ENCODE measurements at places on chromosomes 7 and 10.

GRCh38 chr10:86047588-86047987 lies 319.0 kb downstream of the GRID1 start:
- DNase-seq: no peak

DNA sequence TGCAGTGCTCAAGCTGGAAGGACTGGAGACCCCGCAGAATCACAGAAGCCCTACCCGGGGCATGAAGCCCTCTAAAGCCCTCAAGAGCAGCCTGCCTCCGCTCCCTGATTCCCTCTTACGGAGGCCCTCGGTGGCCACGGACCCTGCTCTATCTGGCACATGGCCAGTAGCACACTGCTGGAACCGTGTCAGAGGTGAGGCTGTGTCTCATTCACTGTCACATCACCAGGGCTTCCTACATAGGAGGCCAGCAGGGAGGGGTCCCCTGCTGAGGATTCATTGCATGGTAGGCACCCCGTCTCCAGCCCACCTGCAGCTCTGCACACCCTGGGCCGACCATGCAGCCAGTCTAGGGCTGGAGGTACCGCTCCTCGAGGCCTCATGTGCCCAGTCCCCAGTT lies 259.2 kb downstream of the TNS3 start:
- DNase-seq: no peak

DNA sequence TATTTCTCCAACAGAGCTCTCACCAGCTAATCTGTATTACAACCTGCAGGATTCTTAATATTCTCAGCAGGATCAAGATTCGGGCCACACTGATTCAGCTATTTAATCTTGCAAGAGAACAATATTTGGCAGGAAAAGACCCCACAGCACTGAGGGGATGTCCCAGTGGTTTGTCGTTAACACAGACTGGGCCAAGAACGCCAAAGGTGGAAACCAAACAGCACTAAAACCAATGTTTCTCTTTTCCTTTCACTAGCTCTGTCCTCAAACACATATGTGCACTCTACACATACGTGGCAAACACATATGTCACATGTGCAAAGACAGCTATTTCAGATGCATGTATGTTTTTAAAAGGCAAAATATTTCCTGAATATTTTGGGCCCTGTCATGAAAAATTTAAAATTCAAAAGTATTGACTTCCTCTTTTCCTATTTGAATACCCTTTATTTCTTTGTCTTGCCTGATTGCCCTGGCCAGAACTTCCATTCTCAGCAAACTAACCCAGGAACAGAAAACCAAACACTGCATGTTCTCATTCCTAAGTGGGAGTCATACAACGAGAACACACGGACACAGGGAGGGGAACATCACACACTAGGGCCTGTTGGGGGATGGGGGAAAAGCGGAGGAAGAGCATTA lies 51.7 kb upstream of the NEBL start:
- DNase-seq: no peak

GRCh38 chr10:120105001-120105400 lies 212.5 kb downstream of the SEC23IP start:
- DNase-seq: no peak

DNA sequence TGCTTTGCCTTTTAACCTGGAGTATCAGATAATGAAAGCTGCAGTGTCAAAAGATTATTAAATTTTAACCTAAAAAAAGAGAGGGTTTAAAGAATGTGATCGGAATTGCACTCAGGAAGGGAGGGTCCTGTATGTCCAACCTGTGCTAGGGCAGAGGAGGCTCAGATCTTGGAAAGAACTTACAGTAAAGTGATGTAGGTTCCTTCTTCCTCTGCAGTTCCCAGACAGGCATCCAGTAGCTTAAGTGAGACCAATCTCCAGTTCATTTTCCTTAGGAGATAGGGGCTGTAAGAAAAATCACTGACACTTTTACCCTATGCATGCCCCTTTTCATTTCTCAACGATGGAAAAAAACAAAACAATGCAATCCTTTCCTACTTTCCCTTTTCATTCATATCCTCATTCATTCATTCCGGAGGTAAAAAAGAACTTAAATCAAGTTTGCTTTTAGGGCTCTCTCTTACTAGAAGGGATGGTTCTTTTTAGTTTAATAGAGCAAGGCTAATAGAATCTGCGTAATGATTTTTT lies 28.3 kb downstream of the EXOC6 start:
- no peak for DNase-seq

DNA sequence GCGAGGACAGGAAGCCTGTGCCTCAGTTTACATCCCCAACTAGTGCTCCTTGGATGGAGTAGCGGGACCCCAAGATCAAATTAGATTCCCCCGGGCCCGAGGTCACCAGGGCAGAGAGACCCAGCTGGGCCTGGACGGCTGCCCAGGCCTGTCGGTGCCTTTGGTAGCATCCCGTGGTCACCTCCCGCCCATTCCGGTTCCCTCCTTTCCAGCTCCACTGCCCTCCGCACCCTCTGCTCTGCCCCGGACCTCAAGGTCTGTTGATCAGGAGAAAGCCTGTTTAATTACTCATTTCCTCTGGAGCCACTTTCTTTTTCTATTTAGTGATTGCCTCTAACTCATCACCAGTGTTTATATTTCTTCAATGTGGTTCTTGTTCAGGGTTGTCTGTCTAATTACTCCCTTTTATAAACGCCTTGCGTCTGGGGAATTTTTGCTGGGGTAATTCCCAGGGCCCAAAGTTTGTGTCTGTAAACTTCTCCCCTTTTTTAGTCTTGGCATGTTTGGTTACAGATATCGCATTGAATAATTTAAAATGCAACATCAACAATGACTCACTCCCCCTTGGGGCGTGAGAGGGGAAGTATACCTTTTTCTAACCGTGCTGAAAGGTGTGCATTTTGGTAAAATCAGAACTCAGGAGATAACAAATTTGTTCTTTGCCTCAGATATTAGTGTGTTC lies 1.9 kb downstream of the FOXK1 start:
- peak; percentile 51 for DNase-seq

- DNase-seq: no peak
Measured at GRCh38 chr7:117844678-117845077, 28.6 kb downstream of the CTTNBP2 start.

DNA sequence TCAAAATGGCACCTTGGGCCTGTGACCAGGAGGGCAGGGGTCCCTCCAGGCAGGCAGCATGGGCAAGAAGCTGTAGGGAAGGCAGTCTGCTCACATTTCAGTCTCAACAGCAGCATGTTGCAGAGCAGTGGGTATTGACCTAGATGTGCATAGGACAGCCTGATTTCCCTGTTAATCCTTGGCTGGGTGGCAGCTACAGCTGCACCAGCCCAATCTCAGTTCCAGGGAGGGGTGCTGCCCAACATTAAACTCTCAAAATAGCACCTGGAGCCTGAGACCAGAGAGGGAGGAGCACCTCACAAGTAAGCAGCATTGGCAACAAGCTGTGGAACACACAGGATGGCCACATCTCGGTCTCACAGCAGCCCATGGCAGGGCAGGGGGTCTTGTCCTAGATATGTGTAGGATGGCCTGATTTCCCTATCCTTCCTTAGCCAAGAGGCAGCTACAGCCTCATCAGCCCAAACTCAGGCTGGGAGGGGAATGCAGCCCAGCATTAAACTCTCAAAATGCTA lies 10.3 kb downstream of the TMEM140 start:
- no peak for DNase-seq

DNA sequence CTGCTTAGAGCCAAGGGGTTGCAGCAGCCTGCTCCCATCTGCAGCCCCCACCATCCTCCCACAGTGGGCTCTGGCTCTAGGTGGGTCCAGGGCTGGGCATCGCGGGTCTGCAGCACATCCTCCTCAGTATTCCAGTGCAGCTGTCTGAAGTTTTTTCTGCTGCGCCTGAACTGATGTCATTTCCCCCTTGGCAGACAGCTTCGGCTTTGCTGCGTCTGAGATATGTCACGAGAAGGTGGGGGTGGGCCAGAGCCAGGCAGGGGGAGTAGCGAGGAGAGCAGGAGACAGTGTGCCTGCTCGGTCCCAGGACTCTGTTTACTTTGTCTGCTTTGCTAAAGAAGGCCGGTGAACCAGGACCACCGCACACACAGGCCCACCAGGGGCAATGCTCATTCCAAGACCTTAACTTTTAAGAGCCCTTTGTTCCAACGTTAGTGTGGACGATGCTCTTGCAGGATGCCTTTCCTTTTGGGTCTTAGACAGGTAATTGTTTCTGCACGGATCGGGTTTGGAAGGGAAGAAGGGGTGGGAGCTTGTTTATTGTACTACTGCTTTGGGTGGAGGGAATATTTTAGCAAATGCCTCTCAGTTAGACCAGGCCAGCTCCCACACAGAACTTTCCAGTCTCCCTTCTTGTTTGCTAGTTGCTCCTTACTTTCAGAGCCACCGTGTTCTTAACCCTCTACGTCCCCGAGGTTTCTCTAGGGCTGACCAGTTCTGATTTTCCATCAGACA lies 32.4 kb downstream of the WBP1L start:
- DNase-seq: peak; percentile 36

DNA sequence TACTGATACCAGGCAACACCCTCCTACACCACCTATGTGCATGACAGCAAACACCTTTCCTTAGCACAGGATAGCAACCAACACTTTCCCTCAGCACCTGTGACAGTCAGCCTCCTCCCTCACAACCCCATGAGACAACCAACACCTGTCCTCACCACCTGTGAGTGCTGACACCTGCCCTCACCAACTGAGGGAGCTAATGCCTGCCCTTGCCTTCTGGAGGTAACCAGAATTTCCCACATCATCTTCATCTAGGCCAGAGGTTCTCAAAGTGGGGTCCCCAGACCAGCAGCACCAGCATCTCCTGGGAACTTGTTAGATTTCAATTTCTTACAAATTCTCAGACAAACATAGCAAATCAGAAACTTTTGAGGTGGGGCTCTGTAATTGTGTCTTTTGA lies 112.5 kb downstream of the GRID1 start:
- peak; percentile 53 for DNase-seq

GRCh38 chr7:146956853-146957252 lies 840.3 kb downstream of the CNTNAP2 start:
- DNase-seq: no peak

DNA sequence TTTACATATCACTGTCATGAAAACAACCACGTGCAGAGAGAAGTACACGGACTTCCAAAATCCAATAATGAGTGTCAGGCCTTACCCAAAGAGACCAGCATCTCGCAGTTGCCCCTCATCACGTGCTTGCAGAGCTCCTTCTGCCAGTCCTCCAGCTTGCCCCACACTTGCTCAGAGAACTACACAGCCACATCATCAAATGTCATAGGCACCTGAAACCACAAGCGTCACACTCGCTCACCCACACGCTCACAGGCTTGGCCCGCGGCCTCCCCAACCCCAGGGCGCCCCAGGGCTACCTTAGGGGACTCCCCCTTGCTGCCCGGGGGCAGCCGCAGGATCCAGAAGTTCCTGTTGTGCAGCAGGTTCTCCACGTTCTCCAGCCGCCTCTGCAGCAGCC lies 123.4 kb upstream of the ZNF746 start:
- no peak for DNase-seq

- DNase-seq: peak; percentile 79
Measured at GRCh38 chr10:96721207-96721572, 876 bp upstream of the PIK3AP1 start.

DNA sequence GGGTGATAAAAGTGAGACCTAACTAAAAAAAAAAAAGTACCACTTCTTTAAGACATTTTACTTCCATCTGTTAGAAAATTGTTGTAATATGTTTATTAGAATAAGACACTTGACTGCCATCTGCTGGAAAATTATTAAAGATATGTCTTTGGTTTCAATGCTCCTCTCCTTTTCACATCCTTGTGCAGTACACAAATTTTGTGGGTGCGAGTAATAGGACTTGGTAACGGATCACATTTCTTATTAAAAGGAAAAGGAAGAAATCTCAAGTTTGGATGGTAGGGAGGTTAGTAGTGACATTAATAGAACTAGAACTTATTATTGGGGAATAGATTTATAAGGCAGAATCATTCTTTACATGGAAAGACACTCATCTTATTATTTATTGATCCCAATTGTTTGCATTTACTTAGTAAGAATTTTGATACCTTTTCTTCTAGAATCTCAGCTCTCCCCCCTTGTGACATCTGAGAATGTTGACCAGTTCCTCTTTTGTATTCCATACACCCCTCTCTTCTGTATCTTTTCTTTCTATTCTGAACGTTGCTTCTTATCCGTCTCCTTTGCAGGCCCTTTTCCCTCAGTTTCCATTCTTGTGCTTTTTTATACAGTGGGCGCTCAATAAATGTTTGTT lies 43.0 kb upstream of the RPA3 start:
- no peak for DNase-seq

DNA sequence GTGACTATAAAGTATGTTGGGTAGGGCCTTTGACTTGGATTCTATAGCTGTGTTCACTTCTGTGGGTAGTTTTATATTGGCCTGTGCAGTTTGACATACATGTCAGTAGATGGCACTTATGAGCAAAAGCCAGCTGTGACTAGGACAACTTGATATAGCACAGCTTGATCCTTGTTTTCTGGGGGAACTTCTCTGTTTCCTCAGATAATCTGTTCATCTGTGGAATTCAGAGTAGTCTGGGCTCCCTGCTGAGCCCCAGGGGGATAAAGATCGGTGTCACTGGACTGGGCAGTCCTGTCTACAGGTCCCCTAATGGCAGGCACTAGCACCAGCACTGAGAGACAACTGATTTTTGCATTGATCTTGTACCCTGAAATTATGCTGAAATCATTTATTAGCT lies 25.4 kb downstream of the CYP2C9 start:
- DNase-seq: peak; percentile 23

GRCh38 chr7:100580466-100581283 lies 5.3 kb downstream of the LRCH4 start:
- no peak for DNase-seq

DNA sequence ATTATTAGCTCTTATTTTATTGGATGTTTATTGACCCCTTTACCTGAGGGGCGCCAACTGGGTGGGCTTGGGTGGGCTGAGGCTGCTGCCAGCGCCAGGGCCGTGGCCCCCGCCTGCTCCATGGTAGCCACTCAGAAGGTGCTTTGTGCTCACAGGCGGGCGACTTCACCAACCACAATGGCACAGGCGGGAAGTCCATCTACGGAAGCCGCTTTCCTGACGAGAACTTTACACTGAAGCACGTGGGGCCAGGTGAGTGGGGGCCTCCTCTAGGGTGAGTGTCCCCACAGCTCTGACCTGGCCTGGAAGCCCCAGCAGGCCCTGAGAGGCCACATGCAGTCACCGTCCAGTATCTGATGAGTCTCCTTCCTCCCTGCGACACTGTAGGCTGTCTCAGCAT lies 4.1 kb downstream of the PPIF start:
- DNase-seq: peak; percentile 19

GRCh38 chr7:103918631-103919271 lies 70.7 kb downstream of the RELN start:
- DNase-seq: no peak

DNA sequence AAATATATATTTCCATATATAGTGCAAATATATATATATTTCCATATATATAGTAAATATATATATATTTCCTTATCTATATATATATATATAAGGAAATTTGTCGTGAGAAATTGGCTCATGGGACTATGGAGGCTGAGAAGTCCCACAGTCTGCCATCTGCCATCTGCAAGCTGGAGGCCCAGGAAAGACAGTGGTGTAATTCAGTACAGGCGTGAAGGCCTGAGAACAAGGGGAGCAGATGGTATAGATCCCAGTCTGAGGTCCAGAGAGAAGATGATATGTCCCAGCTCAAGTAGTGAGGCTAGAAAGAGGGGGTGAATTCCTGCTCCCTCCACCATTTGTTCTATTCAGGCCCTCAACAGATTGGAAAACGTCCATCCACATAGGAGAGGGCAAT lies 78.9 kb downstream of the MTPN start:
- DNase-seq: no peak

Data from H7 (cell line).